ENCODE measurements at places on chromosomes 11 and 22.

GRCh38 chr11:127925475-127925874, 661.9 kb downstream of the ETS1 start:
- DNase-seq, result no peak

GRCh38 chr11:110089617-110090282, 3.4 kb upstream of the ZC3H12C start:
- no peak for DNase-seq

DNA sequence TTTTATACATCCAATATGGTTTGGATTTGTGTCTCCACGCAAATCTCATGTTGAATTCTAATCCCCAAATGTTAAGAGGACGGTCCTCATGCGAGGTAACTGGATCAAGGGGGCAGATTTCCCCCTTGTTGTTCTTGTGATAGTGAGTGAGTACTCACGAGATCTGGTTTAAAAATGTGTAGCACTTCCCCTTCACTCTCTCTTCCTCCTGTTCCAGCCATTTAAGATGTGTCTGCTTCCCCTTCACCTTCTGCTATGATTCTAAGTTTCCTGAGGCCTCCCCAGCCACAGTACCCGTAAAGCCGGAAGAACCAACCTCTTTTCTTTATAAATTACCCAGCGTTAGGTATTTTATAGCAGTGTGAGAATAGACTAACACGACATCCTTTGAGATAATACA, 98.6 kb downstream of the TTC28 start:
- DNase-seq, result no peak

DNA sequence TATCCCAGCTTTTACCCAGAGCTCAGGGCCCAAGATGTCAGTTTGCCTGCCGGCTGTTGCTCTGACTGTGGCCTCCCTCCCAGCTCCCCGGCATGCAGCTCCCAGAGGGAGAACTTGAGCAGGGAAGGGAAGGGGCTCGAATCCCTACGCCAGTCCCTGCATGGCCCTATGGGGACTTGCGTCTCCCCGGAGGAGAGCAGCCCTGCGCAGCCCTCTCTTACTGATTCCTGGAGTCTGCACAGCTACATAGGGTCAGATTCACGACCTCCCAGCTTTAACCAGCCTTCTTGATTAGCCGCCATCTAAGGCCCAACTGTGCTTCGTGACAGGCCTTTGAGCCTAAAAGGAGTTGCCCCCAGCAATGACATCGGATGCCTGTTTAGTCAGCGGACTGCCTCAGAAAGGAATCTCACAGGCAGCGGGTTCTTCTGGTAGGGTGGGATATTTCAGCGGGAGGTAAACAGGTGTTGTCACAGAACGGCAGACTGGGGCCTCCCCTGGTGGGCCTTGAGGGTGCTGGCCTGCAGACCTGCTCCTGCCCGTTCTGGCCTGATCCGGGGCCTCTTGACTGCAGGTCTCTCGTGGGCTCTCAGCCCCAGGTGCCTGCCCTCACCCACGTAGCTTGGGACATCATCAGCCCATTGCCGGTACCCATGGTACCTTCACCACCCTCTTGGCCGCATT, 43.8 kb upstream of the KCNQ1OT1 start:
- no peak for DNase-seq

DNA sequence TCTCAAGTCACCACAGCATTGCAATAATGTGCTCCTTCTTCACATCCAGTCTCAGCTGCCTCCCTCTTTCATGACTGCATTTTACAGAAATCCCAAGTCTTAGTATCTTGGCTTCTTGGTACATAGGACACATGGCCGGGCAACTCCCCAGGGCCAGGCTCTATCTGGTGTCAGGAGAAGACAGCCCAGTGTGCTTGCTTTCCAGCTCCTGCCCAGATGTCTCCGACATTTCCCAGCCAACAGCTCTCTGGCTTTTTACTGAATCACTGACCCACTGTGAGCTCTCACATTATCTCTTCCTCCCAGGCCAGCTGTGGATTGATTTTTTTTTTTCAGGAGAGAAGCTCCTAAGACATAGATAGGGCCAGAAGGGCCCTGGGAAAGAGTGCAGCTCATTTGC, 346.0 kb upstream of the C11orf87 start:
- DNase-seq, result no peak

- no peak for DNase-seq
These were observed 197.8 kb downstream of the ETS1 start for GRCh38 chr11:128389461-128389976.

GRCh38 chr11:250740-251299, 14.0 kb downstream of the PSMD13 start:
- no peak for DNase-seq

DNA sequence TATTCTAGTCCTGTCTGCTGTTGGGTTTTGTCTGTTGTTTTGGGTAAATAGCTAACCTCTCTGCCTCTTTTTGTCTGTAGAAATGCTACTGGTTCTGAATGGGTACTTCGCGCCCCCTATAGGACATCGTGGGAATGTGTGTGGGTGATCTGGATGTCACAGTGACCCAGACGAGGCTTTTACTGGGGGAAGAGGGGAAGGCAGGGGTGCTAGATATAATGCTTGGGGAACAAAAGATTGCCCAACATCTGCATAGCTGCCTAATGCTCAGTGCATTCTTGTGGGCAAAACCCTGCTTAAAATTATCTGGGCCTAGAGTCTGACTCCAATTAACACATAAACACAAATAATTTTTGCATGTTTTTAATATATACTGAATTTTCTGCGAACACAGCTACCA, 57.7 kb downstream of the BMAL1 start:
- peak; percentile 39 for DNase-seq

- no peak for DNase-seq
These were observed 228.2 kb upstream of the ZC3H12C start for GRCh38 chr11:109864834-109865547.

- no peak for DNase-seq
These were observed 60.2 kb downstream of the LINC01488 start for GRCh38 chr11:69541501-69542313.

All from NCI-H1436 treated with DMSO at 0.1 percent for 48 hours (cell line).